ENCODE measurements at places on chromosomes 7 and 10.

DNA sequence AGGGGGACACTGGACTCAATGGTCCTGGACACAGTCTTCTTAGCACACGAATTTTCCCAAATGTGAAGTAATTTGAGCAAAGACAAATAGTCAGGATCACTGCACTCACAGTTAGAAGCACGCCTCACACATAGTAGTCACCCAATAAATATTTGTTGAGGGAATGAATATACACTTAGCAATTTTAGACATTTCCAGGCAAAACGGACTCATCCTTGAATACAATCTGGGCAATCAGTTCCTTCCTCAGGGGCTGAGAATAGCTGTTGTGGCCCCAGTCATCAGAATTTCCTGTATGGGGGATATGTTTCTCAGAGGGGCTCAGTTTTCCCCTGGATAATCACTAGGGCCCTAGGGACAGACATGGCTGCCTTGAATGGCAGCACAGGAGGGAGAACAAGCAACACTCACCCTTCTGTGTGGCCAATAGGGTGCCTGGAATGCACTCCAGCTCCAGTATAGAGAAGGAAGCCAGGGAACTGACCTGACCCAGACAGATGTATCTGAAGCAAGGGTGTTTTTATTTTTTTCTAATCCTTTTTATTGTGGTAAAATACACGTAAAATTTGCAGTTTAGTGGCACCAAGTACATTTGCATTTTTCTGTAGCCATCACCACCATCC lies 282.7 kb upstream of the ZNF32 start:
- no peak for DNase-seq

DNA sequence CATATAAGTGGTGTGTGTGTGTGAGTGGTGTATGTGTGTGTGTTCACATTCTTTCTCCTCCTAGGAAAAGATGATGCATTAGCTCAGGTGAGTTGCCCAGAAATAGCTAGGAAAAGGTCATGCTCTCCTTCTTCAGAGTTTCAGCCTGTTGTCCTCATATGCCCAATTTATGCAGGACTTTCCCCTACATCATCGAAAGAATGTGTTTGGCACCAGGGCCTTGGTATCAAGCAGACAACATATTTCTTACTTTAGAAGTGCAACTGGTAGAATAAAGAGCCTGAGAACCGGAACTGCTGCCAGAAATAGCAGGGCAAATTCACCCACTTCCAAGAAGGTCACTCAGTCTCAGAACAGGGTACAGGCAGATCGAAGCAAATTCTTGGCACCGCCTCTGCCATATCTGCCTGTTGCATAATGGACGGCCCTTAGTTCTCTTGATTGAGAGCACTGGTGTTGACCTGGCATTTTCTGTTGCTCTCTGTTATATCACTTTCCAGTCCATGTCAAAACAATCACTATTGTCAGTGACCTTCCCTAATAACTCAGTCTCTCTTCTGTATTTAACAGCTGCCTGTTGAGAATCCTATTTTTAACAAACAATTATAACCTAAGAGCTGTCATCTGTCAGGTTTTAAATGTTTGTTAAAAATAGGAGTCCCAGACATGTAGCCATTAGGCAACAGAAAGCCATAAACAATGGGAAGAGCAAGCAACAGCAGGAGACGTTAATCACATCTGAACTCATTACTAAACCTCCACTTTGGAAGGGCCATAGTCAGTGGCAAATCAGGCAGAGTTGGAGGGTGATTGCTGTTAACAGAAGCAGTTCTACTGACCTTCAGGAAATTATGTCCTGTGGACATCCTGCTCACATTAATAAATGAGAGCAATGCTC lies 20.7 kb downstream of the ADRB1 start:
- DNase-seq = no peak

GRCh38 chr7:151630851-151631569 lies 111.3 kb upstream of the RHEB start:
- DNase-seq = no peak

- no peak for DNase-seq
Measured at GRCh38 chr10:27820637-27821036, 75.0 kb upstream of the MKX start.

GRCh38 chr10:23571884-23572283 lies 133.0 kb downstream of the OTUD1 start:
- DNase-seq = no peak

GRCh38 chr10:104255311-104255981 lies 754 bp downstream of the GSTO1 start:
- DNase-seq = no peak

DNA sequence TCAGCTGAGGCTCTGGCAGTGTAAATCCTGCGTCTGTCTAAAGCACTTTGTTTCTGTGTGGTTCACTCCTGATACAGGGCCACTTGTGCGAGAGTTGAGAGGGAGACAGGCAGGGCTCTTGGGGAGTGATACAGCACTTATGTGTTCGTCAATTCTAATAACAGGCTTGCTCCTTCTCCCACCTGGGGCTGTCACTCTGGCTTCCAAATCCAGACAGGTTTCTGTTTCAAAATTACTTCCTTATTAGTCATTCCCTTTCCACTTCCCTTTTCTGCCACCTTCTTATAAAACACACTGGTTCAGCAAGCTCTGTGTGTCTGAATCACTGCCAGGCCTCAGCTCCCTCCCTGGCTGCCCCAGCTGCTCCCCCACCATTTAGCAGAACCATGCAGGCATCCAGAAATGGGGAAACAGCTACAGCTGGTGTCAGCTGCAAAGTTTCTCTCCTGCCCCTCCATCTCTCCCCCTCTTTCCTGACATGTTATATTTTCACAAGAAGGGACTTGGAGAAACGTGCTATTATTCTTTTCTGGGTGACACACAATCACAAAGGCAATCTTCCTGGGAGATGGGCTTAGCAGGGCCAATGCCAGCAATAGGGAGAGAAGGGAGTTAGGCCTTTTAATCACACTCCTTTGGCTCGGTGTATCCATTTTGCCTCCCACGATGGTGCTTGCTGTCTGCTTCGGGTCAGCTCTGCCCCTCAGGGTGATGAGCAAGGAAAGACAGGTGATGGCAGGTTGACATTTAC lies 58.4 kb upstream of the ZNRF2 start:
- DNase-seq = no peak

- no peak for DNase-seq
Measured at GRCh38 chr7:156120552-156120951, 308.3 kb upstream of the SHH start.

DNA sequence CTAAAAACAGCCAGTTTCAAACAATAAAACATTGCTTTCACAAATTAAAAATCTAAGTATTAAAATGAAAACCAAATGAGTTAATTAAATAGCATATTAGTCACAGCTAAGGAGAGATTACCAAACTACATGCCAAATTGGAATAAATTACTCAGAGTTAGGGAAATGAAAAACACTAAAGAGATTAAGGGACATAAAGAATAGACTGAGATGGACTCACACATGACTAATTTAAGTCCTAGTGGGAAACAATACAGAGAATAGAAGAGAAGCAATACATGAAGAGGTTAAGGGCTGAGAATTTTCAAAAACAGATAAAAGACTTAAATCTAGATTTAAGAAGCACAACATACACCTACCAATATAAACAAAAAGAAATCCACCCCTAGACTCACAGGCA lies 110.6 kb downstream of the ZFAND4 start:
- DNase-seq = no peak

DNA sequence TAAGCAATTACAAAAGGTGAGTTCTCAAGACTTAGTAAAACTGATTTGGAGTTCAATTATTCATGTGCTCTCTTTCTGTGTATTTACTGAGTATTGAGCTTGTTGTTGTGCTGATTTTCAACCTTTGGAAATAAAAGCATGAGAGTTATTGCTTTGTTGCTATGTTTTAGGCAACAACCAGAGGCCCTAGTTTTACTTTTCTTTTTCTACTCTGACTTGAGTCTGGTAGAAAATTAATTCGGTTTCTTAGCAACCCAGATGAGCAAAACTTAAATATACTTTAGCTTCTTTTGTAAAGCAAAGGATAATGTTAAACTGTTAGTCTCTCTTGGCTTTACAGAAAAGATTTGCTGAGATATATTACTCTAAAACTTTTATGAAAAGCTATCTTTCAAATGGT lies 66.4 kb upstream of the SCIN start:
- DNase-seq = no peak

GRCh38 chr10:131694781-131695495 lies 205.9 kb upstream of the PPP2R2D start:
- DNase-seq = no peak

GRCh38 chr7:44963364-44964290 lies 15.2 kb downstream of the MYO1G start:
- no peak for DNase-seq

DNA sequence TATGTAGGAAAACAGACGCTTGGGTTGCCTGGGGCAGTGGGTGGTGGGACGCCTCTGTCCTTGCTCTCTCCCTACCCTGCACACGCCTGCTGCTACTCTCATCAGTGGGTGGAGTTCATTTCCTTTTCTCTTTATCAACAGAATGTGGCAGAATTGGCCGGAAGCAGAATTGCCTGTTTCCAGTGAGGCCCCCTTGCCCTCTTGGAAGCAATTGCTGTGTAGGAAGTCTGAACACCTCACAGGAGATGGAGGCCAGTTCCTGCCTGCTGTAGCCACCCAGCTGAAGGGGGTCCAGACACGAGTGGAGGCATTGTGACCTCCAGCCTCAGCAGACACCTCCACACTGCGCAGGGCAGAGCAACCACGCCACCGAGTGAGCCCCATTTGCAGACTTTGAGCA lies 331.6 kb upstream of the ZNF32 start:
- no peak for DNase-seq

- DNase-seq = no peak
Measured at GRCh38 chr7:139431459-139431858, 52.0 kb downstream of the KLRG2 start.

DNA sequence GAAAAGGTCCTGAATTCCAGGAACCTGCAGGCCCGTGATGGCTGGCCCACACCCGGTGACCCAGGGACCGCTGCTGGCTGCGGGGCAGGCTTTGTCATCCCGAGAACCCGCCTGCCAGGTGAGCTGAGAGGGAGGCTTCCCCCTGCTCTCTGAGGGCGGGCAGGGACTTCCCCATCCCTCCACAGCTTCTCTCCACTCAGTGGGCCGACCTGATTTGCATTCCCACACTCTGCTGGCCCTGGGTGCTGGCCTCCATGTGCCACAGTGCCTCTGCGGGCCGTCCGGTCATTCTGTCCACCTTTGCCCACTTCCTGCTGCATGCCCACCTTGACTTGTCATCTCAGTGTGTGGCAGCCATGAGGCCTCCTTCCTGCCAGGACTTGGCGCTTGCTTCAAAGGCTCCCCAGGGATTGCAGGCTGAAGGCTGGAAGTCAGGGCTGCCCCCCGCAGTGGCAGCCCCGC lies 35.3 kb downstream of the PALD1 start:
- DNase-seq = no peak
